Ureter (tissue), 1 donor: ENCODE measurements at places on chromosomes 1 and 21. TPM values are rescaled to one million over a fixed set of nuclear protein-coding genes. Genes with fewer than 3 reads are reported as not detected.

HPCAL4 gene
- total RNA-seq, result not detected

MNDA gene
- total RNA-seq, result 2.1 TPM

F3 gene
- 32.3 TPM for total RNA-seq

RAD54L gene
- total RNA-seq, result 0.39 TPM

AGMAT gene
- total RNA-seq, result 2.0 TPM

FCN3 gene
- total RNA-seq, result 2.1 TPM

GPR161 gene
- total RNA-seq, result 7.6 TPM

RIMKLA gene
- 2.3 TPM for total RNA-seq

RXRG gene
- 0.86 TPM for total RNA-seq

GPR37L1 gene
- total RNA-seq, result 0.10 TPM

IL12RB2 gene
- 0.60 TPM for total RNA-seq

KIF17 gene
- 2.2 TPM for total RNA-seq

COL9A2 gene
- 27.1 TPM for total RNA-seq

TSTD1 gene
- 79.8 TPM for total RNA-seq

DR1 gene
- 50.1 TPM for total RNA-seq

PPFIA4 gene
- total RNA-seq, result 2.4 TPM

EPHA10 gene
- total RNA-seq, result 4.4 TPM

OR6N1 gene
- total RNA-seq, result not detected

C1orf115 gene
- 13.1 TPM for total RNA-seq

TUT4 gene
- 69.3 TPM for total RNA-seq

SHISA4 gene
- total RNA-seq, result 11.6 TPM

SV2A gene
- 5.5 TPM for total RNA-seq

CYP4B1 gene
- 358 TPM for total RNA-seq
